ENCODE measurements at places on chromosomes 5 and 9.

DNA sequence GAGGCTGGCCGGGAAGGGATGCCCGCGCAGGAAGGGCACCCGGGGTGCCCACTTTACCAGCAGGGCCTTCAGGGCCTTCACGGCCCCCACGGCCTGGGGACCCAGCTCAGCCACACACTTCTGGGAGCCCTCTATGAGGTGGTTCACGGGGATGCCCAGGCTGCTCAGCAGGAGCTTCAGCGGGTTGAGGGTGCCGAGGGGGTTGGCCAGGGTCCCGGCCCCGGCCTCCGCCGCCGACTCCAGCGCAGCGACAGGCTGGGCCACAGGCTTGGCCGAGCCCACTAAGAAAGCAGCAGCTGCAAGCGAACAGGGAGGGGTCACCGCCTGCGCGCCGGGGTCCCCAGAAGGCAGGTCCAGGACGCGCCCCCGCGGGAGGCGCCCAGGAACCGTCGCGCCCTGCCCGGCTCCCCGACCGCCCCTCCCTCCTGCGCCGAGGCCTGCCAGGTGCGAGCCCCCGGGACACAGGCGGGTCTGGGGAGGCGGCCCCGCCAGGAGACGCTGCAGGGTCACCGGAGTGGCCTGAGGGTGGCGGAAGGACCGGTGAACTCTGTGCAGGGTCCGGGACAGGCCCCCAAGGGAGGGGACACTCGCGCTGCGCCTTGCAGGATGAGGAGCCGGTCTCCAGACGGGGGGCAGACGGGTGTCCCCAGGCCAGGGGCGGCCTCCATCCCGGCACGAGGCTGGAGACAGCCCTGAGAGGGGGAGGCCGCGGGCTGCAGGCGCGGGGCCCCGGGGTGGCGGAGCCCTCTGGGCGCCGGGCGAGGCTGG lies 572 bp downstream of the SCGB3A1 start:
- no peak for DNase-seq

- no peak for DNase-seq
Measured at GRCh38 chr5:132259069-132259851, 1.8 kb downstream of the PDLIM4 start.

DNA sequence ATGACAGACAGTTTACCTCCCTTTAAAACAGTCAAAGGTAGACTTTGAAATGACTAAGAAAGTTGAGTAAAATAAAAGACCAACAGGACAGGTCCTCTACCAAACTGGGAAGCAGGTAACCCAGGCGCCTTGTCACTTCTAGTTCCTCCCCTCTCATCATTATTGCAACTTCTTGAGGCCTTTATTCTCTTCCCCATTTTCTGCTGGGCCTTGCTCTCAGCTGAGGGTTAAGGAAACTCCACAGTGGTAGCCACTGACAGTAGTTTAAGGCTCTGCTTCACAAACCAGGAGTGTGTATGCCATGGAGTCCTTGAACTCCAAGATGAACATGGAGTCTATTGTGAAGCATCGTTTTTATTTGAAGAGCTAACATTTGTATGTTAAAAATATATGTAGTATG lies 36.9 kb upstream of the TCERG1 start:
- no peak for DNase-seq

DNA sequence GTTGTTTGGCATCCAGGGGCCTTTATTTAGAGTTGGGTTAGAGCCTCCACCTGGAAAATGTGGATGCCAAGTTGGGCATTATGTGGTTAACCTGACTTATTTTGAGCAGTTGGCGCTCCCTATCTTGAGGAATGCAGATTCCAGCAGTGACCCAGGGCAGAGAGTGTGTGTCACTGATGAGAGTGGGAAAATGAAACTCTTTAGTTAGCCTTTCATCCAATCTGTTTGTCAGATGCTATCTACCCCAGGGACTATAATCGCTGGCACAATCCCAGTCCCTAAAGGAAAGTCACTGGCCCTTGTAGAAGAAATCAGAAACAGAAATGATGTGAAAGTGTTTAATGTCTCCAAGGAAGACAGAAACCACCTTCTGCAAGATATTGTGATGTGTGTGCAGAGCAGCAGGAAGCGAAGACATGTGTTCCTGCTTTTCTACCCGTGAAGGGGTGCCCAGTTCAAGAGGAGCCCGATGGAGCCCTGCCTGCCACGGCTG lies 10.2 kb upstream of the STING1 start:
- DNase-seq = no peak

- DNase-seq = no peak
Measured at GRCh38 chr5:91069364-91069763, 313.8 kb downstream of the ARRDC3 start.

DNA sequence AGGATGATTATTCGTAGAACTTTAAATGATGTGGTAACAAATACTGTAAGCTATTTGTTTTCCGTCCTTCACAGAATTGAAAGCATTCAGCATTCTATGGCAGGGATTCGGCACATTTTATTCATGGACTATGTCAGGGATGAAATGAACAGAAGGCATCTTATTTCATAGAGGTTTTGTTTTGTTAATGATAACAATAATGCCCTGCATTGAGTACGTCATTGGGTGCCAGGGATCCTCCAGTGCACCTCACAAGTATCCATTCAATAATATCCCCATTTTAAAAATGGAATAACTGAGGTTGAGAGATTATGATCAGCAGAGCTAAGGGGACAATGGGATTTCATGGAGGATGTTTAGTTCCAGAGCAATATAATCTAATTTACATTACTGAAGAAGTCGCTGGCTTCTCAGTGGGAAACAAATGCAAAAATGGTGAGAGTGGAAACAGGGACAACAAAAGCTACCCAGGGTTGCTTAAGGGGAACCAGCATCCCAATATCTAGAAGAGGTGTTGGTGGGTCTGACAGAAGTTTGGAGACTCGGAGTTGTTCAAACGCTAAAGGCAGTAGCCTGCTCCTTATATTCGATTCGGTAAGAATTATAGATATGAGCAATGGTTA lies 985.7 kb upstream of the WWC1 start:
- DNase-seq = no peak

DNA sequence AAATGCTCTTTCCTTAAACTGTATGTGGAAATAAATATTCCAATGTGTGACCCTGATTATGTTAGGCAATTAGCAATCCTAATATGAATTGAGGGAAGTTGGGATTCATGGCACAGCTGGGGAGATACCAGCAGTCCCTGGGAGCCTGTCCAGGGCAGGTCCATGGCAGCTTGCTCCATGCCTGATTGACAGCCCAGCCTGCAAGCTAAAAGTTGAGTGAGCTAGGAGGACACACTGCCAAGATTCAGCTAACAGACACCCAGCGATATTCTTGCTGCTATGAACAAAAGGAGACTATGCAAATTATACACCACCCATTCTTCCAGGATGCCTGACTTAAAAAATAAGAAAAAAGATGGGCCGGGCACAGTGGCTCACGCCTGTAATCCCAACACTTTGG lies 6.2 kb downstream of the TGFBI start:
- no peak for DNase-seq

- no peak for DNase-seq
Measured at GRCh38 chr9:124251605-124252378, 6.0 kb upstream of the NEK6 start.

DNA sequence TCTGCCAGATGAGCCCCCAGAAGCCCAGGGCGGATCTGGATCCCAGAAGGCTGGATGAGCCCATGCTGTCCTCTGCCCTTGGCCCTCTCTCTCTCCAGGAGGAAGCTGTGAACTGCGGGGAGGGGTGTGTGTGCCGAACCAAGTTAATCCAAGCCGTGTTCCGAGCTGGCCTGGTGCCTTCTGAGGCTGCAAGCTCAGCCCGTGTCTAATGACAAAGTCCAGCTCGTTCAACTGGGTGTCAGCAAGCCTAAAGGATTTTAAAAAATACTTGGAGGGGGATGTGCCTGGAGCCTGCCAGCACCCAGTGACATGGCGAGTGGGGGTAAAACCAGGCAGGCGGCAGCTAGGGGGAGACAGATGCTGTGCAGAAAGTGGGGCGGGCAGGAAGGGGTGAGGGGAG lies 8.0 kb downstream of the STC2 start:
- DNase-seq = no peak

GRCh38 chr5:27144456-27144855 lies 106.1 kb upstream of the CDH9 start:
- DNase-seq = no peak

DNA sequence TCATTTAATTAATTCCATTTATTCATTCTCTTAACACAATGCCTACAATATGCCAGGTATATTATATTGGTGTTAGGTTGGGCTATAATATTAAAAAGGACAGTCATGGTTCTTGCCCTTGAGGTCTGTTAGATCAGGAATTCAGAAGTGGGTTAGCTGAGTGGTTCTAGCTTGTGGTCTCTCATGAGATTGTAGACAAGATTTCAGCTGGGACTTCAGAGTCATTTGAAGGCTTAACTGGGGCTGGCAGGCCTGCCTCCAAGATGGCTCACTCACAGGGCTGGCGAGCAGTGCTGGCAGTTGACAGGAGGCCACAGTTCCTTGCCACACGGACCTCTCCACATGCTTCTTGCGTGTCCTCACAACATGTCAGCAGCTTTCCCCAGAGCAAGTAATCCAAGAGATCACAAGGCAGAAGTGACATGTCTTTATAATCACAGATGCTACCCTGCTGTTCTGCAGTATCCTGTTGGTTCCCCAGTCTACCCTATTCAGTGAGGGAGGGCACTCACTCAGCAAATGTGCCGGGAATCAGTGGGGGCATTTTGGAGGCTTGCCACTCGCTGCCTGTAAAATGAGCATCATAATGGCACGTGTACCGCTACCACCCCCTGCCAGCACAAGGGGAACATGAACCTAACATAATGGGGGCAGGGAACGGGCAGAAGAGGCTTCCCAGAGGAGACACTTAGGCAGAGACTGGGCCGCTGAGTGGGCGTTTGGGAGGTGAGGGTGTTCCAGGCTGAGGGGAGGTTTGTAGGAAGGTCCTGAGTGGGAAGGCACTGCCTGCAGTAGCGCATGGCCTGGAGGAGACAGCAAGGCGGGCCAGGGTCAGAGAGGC lies 70.0 kb downstream of the EXOSC2 start:
- DNase-seq = no peak

GRCh38 chr5:92908952-92909601 lies 671.9 kb downstream of the NR2F1-AS1 start:
- no peak for DNase-seq

- DNase-seq = no peak
Measured at GRCh38 chr5:38466424-38467189, 89.8 kb downstream of the LIFR start.

- DNase-seq = no peak
Measured at GRCh38 chr9:130112538-130113151, 58.9 kb downstream of the GPR107 start.

DNA sequence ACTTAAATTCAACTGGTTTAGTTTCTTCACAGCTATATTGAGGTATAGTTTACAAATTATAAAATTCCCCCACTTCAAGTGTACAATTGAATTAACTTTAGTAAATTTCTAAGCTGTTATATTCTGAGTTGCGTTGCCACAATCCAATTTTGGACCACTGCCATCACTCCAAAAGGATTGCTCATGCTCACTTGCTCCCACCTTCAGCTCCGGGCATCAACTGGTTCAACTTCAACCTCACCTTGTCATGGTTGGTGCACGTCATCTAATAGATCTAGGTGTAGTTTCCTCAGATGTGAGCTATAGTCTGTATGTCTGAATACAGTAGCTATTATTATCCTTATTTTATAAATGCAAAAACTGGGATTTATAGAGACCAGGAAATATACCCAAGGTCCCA lies 942.5 kb upstream of the WWC1 start:
- DNase-seq = no peak

DNA sequence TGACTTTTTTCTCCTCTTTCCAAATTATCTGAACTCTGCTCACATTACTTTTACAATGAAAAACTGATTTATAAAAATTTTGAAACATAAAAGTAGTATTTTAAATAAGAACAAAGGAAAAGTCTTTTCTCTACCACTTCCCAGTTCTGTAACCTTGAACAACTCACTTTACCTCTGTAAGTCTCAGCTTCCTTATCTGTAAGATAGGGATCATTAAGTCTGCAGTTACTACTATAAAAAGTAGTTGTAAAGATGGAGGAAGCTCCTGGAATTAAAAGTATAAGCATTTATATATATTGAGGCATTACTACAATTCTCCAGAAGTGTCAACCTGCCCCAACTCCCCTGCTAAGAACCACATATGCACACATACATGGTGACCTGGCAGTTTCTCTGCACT lies 88.0 kb downstream of the TTC39B start:
- no peak for DNase-seq

DNA sequence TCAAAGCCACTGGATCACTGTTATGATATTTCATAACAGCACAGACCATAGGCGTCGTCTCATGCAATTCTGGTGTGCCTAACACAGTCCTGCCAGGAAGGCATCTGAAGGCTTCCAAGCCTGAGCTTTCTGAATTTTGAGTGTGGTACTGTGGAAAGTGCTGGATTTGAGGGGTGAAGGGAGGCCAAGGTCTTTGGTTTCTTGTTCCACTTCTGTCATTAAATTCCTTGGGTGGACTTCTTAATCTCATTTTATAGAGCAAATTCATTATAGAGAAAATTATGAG lies 441.3 kb upstream of the PIK3R1 start:
- DNase-seq = no peak

- DNase-seq = no peak
Measured at GRCh38 chr5:138022912-138023311, 10.0 kb downstream of the FAM13B start.

GRCh38 chr5:17439956-17440355 lies 58.1 kb upstream of the TAF11L2 start:
- DNase-seq = no peak

- DNase-seq = peak; percentile 27
Measured at GRCh38 chr5:77852514-77853352, 76.6 kb upstream of the TBCA start.

DNA sequence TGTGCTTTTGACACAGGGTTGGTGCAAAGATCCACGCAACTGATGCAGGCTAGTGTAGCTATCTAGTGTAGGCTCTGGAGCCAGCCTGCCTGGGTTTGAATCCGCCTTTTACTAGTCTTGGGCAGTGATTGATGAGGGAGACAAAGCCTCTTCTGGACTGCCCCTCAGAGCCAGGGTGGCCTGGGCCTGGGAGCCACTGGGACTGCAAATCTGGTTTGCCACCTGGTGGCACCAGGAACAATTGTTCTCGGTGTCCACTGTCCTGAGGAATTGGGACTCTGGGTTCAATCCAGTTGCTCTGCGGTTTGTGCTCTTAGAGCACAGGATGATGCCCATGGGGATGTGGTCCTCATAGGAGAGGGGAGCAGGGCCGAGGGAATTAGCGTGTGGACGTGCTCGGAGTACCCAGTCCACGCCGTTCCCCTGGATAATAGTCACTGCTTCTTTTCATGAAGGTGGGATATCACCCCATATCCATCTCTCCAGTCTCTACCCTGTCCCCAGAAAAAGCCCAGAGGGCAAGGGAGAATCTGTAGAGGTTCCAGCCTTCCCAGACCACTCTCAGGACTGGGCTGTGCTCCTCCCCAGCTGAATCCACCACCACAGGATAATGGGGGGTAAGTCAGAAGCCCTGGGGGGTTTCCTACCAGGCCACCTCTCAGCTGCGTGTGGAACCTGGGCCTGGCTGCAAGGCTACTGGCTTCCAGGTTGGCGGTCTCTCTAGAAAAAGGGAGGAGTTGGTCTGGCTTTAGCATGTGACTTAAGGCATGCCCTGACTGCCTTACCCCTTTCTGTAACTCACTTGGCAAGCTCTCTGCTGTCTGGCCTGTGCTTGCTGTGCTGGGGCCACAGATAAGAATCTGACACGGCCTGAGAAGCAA lies 1.9 kb downstream of the B4GALT7 start:
- DNase-seq = no peak

Measured in activated gamma-delta T cell treated with Interleukin-2 at 50 U/mL for 16 hours (primary cell).